ENCODE measurements at places on chromosomes 2 and 18. TPM values are rescaled to one million over a fixed set of nuclear protein-coding genes. Genes with fewer than 3 reads are reported as not detected.

DNA sequence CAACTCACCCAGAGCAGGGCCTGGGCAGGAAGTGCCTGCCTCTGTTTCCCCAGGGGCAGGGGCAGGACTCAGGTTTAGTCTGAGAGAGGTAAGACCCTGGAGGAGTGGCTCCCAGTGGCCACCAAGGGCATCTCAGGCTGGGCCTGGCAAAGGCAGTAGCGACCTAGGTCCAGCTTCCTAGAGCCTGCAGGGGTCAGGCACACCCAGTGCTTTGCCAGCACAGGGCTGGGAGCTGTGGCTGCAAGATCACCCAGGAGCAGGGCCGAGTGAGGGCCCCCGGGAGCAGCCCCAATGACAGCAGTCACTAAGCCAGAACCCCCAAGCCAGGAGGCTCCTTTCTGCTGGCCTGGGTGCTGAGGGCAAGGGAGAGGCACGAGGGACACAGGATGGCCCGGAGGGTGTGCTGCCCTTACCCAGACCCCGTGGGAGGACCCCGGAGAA is 8.8 kb upstream of the DUSP2 start:
- peaks cover 5% of the 10 kb centered on the region for H3K4me1 ChIP-seq
- no peaks in the 10 kb centered on the region for H3K27me3 ChIP-seq
- H3K27ac ChIP-seq, result no peak overlapping the region
- H3K36me3 ChIP-seq, result no peaks in the 10 kb centered on the region
- no peak for DNase-seq

- peaks cover 41% of the 10 kb centered on the region for H3K4me1 ChIP-seq
- no peak overlapping the region for H3K27ac ChIP-seq
- no peak for DNase-seq
- H3K4me3 ChIP-seq, result no peak overlapping the region
- H3K36me3 ChIP-seq, result no peaks in the 10 kb centered on the region
Observed at GRCh38 chr2:230414302-230414701, 1.7 kb upstream of the SP100 start.

- DNase-seq, result no peak
- H3K4me3 ChIP-seq, result no peak overlapping the region
Observed at GRCh38 chr2:225820826-225821225, 421.3 kb downstream of the NYAP2 start.

- no peak overlapping the region for H3K27ac ChIP-seq
- H3K27me3 ChIP-seq, result no peaks in the 10 kb centered on the region
- H3K4me3 ChIP-seq, result no peak overlapping the region
Observed at GRCh38 chr2:6069381-6069780, 377.2 kb downstream of the SOX11 start.

AGBL5 gene
- total RNA-seq, result 40.0 TPM

MARCO gene
- total RNA-seq, result 11.0 TPM

HMSD gene
- total RNA-seq, result not detected

MMADHC gene
- 77.0 TPM for total RNA-seq
